ENCODE measurements at places on chromosomes 4 and X.

DNA sequence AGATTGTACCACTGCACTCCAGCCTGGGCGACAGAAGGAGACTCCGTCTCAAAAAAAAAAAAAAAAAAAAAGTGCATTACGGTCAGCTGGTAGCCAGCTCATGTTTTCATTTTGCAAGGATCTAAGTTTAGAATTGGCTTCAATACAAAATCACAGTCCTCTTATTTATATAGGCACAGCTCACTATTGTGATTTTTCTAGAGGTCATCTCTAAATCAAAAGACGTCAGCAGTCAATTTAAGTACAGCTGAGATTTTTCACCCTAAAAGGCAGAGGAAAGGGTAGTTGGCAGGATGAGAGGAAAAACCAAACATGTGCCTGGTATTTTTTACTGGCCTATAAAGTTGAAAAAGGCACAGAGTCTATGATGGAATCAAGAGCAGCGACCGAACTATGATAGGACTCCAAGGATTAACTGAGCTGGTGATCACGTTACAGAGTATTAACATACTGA lies 30.8 kb downstream of the ASB5 start:
- no peak for DNase-seq

GRCh38 chr4:161926033-161926828 lies 237.6 kb downstream of the FSTL5 start:
- DNase-seq: no peak

GRCh38 chr4:125321709-125322365 lies 7.1 kb downstream of the FAT4 start:
- DNase-seq: no peak

- no peak for DNase-seq
Observed at GRCh38 chr4:127686658-127687057, 43.5 kb upstream of the SLC25A31 start.

DNA sequence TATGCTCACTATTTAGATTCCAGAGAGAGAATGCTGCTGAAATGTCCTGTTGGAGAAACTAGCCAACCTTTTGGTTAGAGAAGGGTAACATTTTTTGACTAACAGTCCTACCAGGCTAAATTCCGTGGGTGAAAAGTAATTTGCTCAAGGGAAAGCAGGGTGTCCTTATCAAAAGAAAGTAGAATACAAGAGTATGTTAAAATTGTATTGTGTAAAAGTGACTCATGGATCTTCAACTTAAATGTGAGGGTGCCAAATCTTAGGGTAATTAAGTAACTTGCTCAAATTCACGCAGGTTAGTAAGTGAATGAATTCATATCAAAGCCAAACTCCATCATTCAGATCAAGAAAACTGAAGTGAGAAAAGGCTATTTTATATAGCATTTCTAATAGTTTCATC lies 81.7 kb downstream of the PCDH7 start:
- no peak for DNase-seq

DNA sequence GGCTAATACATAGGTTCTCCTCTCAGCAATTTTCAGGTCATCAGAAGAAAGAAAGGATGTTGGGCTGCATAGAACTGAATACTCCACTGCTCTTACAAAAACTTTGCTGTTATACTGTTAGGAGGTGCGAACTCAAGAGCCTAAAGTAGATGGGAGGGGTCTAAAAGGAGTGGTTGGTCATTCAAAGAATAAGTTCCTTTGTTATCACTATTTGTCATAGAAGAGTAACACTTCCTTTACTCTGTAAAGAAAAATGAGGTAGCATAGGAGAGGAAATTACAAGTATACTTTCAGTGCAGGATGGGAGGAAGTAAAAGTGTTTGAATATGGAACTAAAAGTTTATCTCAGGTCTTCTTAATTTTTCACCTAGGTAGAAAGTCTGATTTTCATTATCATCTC lies 61.5 kb downstream of the CCNI start:
- DNase-seq: no peak

DNA sequence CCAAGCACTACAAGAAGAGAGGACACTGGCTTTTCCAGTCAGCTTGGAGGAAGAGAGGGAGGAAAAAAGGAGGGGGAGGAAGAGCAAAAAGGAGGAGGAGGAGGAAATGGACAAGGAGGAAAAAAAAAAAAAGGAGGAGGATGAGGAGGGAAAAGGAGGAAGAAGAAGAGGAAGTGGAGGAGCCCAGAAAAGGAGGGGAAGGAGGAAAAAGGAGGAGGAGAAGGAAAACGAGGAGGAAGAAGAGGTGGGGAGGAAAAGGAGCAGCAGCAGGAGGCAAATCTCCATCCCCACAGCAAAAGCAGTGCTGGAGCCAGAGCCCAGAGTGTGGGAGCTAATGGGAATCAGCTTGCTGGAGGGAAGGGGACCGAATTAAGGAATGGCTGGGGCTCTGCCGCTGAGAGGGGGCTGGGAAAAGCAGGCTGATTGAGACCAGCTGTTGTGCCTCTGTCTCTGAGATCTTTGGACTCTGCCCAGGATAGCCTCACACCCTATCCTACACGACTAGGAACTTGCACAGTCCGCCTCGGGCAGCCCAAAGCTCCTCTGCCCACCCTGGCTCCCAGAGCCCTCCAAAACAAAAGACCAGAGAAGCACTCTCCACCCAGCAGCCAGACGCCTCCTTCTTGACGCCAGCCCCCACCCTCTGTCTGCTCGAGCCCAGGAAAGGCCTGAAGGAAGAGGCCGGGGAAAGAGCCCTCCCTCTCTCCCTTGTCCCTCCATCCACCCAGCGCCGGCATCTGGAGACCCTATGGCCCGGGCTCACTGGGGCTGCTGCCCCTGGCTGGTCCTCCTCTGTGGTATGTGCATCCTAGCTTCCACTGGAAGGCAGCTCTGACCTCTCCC lies at the start of gene XPNPEP2:
Gene XPNPEP2 (plus strand): TSS at position 514 of the 843 bp plus-strand sequence. CDS start 235 bp downstream, at position 749.
- DNase-seq: no peak

DNA sequence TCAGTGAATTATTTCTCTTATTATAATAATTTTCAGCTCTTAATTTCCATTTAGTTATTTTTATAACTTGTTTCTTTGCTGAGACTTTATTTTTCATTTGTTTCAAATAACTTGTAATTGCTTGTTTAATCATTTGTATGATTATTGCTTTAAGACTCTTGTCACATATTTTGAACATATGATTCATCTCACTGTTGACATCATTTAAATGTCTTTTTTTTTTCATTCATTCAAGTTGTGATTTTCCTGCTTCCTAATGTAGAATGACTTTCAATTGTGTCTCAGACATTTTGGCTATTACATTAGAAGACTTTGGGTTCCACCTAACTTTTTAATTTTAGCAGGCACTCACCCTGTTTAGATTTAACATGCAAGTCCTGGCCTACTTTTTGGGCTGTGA lies 234.8 kb upstream of the DIPK2B start:
- no peak for DNase-seq

GRCh38 chr4:61994036-61994435 lies 793.9 kb downstream of the ADGRL3 start:
- DNase-seq: no peak

DNA sequence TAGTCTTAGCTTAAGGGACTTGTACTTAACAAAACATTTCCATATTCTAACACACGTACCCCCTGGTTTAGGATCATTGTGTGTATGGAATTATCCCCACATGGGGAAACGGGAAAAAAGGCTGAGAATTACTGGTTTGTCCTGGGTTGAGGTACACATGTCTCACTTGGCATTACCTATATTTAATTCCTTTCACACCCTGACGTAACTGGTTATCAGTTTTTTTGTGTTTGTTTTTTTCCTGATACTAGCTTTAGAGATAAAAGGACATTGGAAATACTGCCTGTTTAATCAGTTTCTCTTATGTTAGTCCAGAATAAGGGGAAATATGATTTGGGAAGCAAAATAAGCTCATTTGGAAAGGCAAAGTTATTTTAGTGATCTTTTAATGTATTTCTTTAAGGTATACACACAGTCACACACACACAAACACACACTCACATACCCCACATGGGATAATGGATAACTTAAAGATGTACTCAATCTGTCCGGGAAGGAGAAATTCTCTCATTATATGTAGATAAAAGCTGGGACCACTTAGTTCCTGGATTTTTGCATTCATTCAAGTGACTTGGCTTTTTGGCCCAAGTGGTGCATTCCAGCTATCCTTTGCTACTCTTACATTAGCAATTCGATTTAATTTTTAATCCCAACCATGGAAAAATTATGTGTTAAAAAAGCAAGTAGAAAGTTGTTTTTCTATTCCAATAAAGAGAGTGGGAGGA lies 13.0 kb downstream of the SEPTIN11 start:
- DNase-seq: no peak

Measured in Ammon's horn (tissue), 1 donor.